ENCODE measurements at places on chromosomes 6 and 20. TPM values are rescaled to one million over a fixed set of nuclear protein-coding genes. Genes with fewer than 3 reads are reported as not detected.

- no peak for DNase-seq
These were observed 325.2 kb downstream of the NRN1 start for GRCh38 chr6:5681480-5681879.

- no peak for DNase-seq
These were observed at the start of gene MTCL3 for GRCh38 chr6:127518710-127519468. Gene MTCL3, minus strand, starts transcription at chr6:127519335.

DNA sequence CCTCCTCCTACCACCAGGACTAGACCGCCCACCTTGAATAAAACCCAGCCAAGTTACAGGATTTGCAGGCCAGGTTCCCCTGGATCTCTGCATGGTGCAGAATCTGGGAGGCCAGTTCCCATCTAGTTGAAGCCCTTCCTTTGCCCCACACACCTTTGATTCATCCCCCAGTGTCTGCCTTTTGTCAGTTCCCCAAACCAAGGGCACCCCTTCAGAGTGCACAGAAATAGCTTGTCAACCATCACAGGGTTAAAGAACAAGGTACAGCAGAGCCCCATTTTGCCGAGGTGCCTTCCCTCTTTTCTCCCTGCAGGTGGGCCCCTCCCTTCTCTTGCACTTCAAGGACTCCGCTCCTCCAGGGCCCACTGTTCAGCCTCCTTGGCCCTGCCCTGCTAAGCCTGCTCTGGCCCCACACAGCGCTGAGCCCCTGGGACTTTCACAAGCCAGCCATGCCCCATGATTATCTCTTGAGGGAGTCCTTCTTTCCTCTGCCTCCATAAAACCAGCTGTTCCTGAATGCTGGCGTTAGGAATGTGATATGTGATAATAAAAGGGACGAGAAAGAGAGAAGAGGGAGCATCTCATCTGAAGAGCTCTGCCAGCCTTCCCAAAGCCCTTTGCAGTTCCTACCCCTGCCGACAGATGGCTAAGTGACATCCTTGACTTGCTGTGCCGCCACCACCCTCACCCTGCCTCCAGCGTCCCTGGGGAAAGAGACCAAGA lies 280.3 kb downstream of the CDC5L start:
- DNase-seq = peak; percentile 36

GRCh38 chr6:91213229-91213901 lies 626.5 kb upstream of the MAP3K7 start:
- DNase-seq = no peak

DNA sequence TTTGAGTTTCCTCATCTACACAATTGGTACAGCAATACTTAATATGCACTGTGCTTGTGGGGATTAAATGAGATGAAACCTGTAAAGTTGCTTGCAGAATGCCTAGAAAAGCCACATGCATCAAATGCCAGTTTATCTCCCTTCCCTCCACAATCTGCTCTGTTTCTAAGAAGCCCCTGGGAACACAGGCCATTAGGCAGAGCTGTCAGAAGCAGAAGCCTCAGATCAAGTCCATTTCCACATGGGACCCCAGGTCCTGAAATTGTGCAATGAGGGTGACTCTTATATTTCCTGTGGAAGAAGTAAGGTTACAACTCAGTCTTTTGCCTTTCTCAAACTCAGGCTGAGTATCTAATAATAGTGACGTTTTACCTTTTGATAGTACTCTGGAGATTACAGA lies 737.4 kb downstream of the KIF16B start:
- DNase-seq = no peak

DNA sequence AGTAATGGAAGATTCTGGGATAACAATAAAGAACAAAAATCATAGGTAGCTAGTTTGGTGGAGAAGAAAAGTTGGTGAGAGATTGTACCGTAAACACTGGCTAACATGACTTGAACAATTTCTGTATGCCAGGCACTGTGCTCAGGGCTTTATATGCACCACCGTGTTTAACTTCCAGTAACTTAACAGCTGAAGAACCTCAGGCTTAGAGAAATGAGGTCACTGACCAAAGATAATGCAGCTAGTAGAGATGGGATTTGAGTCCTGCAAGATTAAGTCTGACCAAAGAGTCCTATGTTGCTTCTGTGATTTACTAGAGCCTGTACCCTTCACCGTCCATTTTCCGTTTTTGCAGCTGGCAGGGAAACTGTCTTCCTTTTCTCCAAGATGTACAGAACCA lies 2.7 kb downstream of the CSTF1 start:
- no peak for DNase-seq

- no peak for DNase-seq
These were observed 20.9 kb downstream of the IL17A start for GRCh38 chr6:52207066-52207465.

DNA sequence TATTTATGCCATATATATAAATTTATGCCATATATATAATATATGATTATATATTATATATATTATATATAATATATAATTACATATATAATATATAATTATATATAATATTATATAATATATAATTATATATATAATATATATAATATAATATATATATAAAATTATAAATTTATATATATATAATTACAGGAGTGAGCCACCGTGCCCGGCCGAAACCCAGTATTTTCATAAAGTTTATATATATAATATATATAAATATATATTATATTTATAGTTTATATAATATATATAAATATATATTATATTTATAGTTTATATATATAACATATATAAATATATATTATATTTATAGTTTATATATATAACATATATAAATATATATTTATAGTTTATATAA lies 31.6 kb downstream of the NKX2-4 start:
- no peak for DNase-seq

GRCh38 chr20:59125332-59125731 lies 38.3 kb upstream of the ZNF831 start:
- no peak for DNase-seq

GRCh38 chr6:28978133-28978491 lies 27.0 kb downstream of the ZNF311 start:
- no peak for DNase-seq

DNA sequence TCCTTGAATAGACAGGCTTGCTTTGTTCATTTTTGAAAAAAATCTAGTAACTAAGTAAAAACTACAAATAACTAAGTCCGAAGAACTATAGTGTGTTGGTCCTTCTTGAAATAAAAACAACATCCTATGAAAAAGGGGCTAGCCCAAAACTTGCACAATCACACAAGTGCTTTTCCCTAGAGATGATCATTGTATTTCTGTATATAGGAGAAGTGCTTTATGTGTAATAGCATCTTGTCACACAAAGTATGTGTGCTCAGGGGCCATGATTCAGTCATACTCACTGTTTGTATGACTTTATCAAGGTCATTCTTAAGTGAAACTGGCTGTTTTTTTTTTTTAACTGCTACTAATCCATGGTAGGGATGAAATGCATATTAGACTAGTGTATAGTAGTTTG lies 179.8 kb downstream of the DTNBP1 start:
- no peak for DNase-seq

DNA sequence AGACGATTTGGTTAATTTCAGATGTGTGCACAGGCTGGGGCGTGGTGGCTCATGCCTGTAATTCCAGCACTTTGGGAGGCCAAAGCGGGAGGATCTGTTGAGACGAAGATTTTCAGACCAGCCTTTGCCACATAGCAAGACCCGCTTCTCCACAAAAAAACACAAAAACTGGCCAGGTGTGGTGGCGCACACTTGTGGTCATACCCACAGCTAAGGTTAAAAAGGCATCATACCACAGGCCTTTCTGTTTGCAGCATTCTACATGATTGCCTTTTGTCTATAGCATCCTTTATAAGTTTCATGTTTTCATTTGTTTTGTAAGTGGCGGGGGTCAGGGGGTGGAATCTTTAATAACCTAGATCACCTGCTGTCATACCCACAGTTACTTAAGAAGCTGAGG lies 239.9 kb upstream of the NOX3 start:
- DNase-seq = no peak

- no peak for DNase-seq
These were observed 838 bp upstream of the POM121L2 start for GRCh38 chr6:27312950-27313271.

GRCh38 chr6:51842804-51843378 lies 244.5 kb downstream of the PKHD1 start:
- no peak for DNase-seq

GRCh38 chr6:150673720-150674346 lies 74.1 kb downstream of the PLEKHG1 start:
- DNase-seq = no peak

- no peak for DNase-seq
These were observed 5.6 kb downstream of the MYLK2 start for GRCh38 chr20:31824554-31825313.

DNA sequence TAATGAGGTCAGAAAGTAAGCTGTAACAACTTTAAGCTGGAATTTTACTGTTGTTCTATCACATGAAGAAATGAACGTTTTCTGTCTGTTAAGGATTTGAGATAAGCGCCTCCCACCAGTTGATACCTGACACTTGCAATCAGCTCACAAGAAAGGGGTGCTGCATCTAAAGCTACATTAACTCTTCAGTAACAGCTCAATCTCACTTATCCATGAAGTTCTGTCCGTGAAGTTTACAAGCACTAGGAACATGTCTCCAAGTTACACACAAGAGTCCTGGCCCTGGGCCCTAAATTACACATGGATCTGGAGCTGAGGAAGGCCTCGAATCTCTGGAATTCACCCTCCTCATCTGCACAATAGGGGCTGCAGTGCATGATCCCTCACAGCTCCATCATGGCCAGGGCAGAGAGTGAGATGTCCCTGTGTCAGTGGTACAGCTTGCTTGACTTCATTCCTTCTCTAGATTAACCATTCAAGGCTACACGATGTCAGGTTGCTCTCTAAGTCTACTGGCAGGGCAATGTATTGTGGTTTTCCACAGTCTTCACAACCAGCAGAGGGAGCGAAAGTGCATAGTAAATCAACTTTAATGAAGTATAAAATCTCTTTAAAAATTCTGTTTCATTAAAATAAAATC lies 182.4 kb upstream of the MCHR2 start:
- peak; percentile 13 for DNase-seq

GRCh38 chr6:56849896-56850295 lies 105.0 kb upstream of the BEND6 start:
- DNase-seq = no peak

DNA sequence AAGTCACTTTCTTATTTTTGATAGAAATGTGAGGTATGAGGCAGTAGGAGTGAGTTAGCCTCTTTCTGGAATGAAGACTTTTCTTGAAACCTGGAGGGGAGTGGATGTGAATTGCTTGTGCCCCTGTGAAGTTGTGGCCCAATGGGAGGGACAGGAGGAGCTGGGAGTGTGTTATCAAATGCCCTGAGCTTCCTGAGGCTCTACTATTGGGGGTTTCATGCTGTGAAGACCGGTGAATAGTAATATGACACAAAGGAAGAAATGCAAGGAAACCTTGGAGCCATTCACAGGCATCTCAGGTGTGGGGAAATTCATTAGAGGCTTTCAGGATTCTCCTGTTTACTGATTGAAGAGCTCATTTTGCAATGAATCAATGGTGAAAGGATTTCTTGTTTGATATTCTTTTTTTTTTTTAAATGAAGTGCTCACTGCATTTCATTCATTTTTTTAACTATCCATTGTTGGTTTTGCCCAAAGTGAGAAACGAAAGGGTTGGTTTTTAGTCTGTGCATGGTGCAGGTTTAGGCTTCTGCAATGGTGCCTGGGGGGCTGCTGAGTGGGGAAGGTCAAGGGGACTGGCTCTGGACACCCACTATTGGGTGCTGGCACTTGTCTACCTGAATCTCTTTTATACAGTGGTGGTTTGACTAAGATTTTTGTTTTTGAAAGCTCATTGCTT lies 8.2 kb downstream of the RNF144B start:
- no peak for DNase-seq

GRCh38 chr20:63016514-63017075 lies 9.8 kb upstream of the BHLHE23 start:
- no peak for DNase-seq

DNA sequence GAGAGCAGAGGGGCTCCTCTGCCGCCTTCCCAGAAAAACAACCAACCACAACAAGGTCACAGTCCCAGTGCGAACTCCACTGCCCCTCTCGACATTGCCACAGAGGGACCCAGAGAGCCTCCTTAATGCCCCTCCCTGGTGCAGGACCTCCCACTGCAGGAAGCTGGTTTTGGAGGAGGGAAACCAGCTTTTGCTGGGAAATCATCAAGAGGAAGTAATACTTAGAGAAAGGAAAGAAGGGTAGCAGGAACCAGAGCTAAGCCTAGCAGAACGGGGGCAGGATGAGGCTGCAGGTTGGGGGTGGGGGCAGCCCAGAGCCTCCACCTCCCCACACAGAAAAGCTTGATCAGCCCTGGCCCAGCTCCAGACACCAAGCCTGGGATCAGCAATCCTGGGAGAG lies 37.7 kb upstream of the SIRPA start:
- no peak for DNase-seq

- DNase-seq = no peak
These were observed 280.6 kb upstream of the SULF2 start for GRCh38 chr20:48065833-48066232.

- no peak for DNase-seq
These were observed 32.7 kb downstream of the CFAP61 start for GRCh38 chr20:20085071-20085470.

DNA sequence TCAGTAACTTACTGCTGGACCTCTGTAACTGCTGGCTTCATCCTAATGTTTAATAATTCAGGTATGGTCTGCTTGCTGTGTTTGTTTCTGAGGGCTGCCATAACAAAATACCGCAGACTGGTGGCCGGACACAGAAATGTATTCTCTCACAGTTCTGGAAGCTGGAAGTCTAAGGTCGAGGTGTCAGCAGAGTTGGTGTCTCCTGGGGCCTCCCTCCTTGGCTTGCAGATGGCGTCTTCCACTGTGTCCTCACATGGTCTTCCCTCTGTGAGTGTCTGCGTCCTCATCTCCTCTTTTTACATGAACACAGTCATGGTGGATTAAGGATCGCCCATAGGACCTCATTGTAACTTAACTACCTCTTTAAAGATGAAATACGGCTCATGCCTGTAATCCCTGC lies 389.7 kb upstream of the JARID2 start:
- no peak for DNase-seq

The STMND1 gene
- total RNA-seq = not detected

The GSTA1 gene
- not detected for total RNA-seq

The SPATS1 gene
- not detected for total RNA-seq

The FAM209B gene
- total RNA-seq = not detected

The FUCA2 gene
- total RNA-seq = 74.8 TPM

The DEK gene
- 141 TPM for total RNA-seq

The NMBR gene
- not detected for total RNA-seq

The ZKSCAN3 gene
- total RNA-seq = 5.6 TPM

The OR12D3 gene
- total RNA-seq = not detected

The CD24 gene
- 305 TPM for total RNA-seq

The HNF4A gene
- not detected for total RNA-seq

The GDAP1L1 gene
- not detected for total RNA-seq

The THBS2 gene
- not detected for total RNA-seq

The PGC gene
- total RNA-seq = not detected

The NT5E gene
- total RNA-seq = 62.1 TPM
